ENCODE measurements at places on chromosomes 16 and 17.

DNA sequence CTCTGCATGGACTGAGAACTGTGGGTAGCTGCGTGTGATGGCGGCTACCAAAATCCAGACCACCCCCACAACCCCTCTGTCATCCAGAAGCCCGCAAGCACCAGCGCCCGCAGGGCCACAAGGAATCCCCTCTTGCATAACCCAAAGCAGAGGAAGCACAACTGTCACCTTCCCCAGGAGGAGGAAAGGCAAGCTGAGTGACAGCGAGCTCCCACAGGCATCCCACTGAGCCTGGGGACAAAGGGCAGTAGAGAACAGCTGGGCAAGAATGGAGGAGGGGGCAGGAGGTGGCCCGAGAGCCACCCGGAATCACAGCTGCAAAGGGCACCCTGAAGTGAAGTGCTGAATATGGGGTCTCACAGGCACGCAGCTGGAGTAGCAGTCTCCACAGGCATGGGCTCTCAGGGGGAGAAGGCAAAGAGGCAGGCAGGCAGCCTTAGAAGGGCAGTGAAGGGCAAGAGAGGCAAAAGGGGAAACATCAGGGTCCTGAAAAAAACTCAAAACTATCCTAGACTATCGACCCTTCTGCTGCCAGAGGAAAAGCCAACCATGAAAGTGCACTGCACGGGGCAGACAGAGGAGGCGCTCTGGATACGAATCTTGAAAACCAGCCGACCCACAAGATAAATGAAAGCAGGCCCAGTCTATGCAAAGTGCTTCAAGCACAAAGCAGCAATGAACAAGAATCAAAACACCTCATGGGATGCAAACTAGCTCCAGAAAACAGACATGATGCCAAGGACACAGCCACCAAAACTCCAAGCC lies 17.1 kb downstream of the USP36 start:
- no peak for DNase-seq

DNA sequence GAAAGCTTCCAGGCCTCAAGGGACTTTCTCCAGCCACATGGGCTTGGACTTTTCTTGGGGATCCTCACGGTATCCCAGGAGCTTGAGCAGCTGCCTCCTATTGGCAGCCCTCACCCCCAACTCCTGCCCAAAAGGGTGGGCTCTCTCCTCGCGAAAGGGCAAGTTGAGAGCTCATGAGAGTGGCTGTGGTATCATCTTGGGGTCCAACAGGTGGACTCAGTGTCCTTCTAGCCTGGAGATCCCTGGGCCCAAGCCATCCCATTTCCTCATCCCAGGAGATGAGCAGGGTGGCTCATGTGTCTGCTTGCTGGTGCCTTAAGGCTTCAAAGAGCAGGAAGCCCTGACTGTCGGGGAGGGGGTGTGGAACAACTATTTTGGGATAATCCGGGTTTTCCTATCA lies 17.7 kb downstream of the TBX4 start:
- DNase-seq: no peak

DNA sequence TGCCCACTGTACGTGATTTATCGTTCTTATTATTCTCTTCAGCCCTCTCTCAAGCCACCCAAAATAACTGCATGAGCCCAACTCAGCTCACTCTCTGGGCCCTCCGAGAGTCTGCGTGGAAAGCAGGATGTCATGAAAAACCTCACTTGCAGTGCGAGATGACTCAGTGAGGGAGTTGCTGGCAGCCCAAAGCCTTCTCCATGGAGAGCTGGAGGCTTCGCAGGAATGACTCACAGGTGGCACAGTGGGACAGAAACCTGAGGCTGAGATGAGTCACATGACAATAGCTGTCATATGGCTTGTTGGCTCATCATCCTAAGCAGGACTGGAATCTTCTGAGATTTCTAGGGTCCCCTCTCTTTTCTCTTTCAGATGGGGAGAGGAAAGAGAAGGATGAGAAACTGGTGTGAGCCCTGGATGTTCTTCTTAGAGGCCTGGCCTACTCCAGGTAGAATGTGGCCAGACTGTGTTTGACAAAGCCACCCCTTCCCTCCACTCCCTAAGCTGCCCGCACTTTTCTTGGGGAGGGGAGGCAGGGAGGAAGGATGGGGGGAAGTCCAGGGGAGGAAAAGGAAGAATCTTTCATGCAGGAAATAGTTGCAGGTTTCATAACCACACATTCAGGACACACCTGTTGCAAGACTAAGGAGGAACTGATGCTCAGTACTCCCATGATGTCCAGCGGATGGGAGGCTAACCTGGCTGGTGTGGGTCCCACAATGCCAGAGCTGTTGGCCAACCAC lies 160.6 kb upstream of the RPL38 start:
- peak; percentile 48 for DNase-seq

DNA sequence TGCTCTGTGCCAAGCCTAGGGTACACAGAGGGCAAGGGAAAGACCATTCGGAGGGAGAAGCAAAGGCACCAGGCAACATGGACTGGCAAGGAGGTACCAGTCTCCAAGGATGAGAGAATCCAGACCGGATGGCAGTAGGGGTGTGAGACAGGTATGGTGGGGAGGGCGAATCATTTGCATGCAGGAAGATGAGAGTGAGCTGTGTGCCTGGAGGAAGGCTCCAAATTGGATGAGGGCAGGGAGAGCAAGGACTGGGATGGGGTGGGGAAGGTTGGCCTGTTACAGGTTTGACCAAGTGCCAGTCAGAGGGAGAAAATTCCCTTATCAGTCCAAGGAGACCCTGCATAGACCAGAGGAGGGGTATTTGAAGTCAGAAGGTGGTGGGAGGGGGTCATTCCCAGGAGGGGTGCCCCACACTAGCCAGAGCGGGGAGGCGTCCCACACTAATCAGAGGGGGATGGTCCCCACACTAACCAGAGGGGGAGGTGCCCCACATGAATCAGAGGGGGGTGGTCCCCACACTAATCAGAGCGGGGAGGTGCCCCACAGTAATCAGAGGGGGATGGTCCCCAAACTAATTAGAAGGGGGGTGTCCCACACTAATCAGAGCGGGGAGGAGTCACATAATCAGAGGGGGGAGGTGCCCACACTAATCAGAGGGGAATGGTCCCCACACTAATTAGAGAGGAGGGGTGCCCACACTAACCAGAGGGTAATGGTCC lies 737 bp downstream of the CANT1 start:
- no peak for DNase-seq

DNA sequence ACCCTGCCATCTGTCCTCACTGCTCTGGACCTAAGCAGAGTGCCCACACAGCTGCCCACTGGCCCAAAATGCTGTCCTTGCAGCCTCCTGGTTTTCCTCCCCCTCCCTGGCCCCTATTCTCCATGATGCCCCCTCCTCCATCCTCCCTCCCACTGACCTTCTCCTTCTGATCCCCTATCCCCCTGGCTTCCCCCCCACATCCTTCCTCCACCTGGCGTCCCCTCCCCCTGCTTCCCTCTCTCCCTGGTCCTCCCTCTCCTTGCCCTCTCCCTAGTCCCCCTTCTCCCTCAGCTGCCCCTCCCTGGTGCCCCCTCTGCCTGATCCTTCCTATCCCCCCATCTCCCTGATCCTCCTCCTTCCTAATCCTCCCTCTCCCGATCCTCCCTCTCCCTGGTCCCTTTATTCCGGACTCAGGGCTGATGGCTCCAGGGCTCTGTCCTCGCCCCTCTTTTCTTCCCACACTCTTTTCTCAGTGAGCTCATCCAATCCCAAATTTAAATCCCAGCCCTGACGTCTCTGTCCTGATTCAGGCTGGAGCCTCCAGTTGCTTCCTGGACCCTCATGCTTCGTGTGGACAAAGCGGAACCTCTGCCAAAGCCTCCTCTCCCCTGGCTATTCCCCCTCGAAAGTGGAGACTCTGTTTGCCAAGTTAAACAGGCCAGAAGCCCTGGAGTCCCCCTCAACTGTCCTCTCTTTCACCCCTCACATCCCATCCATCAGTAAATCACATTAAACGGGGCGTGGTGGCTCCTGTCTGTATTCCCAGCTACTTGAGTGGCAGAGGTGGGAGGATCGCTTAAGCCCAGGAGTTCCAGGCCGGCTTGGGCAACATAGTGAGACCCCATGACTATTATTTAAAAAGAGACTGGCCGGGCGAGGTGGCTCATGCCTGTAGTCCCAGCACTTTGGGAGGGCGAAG lies 18.1 kb upstream of the RHBDF2 start:
- no peak for DNase-seq

DNA sequence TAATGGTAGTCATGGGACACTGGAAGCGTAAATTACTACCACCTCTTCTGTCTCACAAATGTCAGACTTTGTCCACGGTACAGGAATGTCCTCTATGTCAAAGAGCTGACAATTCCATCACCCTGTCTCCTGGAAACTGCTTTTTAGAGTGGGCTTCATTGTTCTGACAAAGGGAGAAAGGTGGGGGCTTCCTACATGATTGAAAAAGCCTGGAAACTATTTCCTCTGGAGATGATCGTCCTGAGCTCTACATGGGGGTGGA lies 53.1 kb downstream of the VAT1L start:
- DNase-seq: no peak

DNA sequence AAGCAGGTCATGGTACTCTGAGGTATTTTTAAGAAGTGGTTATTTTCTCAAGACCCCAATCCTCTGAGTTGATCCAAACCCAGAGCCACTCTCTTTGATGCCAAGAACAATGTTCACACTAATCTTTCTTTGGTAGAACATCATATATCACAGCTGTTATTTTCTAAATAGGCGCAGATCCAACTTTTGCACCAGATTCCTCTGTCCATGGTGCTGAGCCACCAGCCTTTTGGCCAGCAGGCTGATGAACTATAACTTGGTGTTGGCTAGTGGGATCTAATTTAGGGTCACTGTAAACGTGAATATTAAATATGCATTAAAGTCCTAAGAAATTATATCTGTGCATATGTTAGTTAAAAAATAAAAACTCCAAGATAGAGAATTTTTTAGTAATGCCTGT lies 7.0 kb upstream of the ZKSCAN2 start:
- no peak for DNase-seq

DNA sequence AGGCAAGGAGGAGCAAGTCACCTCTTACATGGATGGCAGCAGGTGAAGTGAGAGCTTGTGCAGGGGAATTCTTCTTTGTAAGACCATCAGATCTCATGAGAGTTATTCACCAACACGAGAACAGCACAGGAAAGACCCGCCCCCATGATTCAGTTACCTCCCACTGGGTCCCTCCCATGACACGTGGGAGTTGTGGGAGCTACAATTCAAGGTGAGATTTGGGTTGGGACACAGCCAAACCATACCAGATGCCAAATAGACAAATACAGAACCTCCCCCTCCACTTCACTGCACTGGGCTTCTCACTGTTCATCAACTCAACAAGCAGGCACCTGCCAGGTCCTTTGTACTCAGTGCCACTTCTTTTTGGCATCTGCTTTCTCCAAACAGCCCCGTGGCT lies 100.2 kb downstream of the WSCD1 start:
- no peak for DNase-seq

DNA sequence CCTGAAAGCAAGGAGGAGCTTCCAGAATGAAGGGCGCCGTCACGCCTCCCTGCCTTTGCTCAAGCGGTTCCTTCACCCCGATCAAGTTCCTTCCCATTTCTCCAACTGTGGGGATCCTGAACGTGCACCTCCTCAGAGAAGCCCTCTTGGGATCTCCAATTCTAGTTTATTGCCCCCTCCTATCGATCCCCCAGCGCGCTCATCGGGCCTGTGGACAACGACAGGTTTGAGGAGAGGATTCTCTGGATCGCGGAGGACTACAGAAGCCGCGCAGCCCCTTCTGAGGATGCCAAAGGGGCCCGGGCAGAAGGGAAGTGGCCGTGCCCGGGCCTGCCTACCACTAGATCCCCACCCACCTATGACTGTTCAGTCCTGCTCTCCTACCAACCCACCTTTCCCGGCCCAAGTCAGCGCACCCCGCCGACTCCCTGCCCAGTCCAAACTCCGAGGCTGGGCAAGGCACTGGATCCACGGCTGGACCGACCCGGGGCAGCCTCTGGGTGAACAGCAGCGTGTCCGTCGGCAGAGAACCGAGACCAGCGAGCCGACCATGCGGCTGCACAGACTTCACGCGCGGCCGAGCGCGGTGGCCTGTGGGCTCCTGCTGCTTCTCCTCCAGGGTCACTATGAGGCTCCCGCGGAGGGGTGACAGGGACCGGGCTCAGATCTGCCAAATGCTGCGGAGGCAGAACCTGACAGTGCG lies 12.8 kb upstream of the CES3 start:
- DNase-seq: no peak

- no peak for DNase-seq
Measured at GRCh38 chr17:5553479-5553878, 30.8 kb downstream of the NLRP1 start.
